ENCODE measurements at places on chromosomes 1 and 21.

DNA sequence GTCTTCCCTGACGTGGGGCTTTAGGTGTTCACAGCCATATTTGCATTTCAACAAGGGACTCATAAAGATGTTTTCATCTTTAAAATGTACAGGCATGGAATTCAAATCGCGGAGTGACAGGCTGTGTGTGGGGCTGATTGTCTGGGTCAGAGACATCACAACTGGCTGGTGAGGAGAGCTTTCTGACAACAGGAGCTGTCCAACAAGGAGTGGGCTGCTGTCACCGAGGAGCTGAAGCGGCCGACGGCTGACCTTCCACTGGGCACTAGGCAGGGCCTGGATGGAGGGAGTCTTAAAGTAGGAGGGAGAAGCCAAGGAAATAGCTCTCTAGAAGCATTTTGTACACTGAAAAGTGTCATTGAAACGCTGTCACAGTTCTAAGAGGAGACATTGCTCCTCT lies 30.5 kb upstream of the SCMH1 start:
- DNase-seq = no peak

DNA sequence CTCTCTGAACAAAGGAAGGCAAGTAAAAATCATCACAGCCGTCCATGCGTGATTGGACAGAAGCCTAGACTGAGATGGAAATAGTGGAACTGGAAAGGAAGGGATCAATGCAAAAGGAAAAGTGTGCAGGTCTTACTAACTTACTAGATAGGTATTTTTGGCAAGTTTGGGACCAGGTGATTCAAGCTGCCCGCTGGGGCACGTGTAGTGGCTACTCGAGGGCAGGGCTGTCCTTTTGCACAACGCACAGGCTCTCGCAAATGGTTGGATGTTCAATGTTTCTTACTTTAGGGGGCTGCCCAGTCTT lies 566 bp upstream of the ALG6 start:
- no peak for DNase-seq

DNA sequence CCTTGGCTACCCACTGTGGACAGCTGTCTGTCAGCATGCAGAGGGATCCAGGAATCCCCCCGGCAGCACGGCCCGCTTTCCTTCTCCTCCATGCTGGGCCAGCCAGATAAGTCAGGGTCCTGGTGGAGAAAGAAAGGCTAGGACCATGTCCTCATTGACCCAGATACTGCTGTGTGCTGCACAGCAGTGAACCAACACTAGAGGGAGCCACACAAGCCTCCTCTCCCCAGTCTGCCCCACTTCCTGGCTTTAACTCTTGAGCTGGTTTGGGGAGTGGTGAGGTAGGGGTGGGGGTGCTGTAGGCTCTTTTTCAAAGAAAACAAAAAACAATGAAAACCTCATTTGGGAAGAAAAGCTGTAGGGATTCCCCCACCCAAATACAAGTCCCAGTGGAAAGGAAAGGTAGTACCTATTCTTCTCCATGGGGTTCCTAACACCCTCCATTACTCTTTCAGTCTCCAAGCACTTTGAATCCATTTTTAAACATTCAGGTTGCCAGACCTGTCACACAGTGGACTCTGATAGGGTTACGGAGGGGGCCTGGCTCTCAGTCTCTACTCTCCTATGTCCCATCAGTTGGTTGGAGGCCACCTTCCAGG lies 84.9 kb upstream of the CD1D start:
- DNase-seq = peak; percentile 41

DNA sequence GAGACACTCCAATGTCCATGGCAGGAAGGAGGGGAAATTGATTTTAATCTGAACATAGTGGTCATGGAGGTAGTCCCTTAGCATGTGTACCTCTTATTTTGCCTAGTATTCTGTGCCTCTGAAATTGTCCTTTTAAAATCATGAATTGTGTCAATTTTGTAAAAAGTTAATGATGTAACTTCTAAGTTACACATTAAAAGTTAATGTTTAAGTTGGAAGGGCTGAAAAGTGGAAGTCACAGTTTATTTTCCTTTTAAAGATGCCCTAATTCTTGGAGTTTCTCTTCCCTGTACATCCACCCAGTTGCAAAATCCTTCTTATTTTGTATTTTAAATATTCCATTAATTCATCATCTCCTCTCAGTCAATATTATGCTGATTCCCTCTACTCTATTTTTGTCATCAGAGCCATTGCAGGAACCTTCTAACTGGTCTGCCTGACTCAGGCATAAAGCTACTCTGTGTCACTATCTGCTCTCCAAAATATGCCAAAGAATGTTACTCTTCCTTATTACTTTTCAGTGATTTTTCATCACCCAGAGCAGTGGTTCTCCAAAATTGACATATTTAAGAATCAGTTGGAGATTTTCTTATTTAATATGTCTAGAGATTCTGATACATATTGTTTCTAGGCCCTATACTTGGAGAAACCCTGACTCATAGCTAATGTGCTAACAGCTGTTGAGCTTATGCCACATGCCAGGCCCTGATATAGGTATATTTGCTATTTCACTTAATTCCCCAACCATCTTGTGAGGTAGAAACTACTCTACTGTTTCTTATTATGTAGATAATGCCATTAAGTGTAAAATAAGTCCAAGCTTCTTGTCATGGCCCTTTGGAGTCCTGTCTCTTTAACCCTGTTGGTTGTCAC lies 5.1 kb downstream of the HOOK1 start:
- no peak for DNase-seq

Measured in activated CD4-positive, alpha-beta T cell treated with anti-CD3 and anti-CD28 coated beads for 48 hours (primary cell).